Activated gamma-delta T cell treated with Interleukin-2 at 50 U/mL for 16 hours (primary cell): ENCODE measurements at places on chromosomes 3 and 15.
A peak's percentile ranks its signal among the peaks of the same experiment; 100 is the strongest.

DNA sequence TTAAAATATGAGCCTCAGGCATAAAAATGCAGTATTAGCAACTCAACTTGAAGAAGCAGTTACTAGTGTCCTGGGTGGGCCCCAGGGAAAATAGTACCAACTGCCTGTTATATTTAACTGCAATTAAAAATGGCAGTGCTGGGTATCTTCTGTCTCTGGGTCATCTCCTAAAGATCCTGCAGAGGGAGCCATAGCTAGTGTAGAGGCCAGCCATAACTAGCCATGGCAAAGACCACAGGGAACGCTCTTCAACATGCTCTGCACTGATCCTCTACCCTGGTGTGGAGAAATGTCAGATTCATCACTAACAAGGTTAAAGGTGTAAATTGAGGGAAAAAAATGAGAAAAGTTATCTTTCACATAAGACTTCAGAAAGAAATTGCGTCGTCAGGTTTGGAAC, 181.3 kb downstream of the SNRPN start:
- no peak for DNase-seq

- no peak for DNase-seq
These were observed 36.4 kb upstream of the PRR23E start for GRCh38 chr3:127156338-127157050.

DNA sequence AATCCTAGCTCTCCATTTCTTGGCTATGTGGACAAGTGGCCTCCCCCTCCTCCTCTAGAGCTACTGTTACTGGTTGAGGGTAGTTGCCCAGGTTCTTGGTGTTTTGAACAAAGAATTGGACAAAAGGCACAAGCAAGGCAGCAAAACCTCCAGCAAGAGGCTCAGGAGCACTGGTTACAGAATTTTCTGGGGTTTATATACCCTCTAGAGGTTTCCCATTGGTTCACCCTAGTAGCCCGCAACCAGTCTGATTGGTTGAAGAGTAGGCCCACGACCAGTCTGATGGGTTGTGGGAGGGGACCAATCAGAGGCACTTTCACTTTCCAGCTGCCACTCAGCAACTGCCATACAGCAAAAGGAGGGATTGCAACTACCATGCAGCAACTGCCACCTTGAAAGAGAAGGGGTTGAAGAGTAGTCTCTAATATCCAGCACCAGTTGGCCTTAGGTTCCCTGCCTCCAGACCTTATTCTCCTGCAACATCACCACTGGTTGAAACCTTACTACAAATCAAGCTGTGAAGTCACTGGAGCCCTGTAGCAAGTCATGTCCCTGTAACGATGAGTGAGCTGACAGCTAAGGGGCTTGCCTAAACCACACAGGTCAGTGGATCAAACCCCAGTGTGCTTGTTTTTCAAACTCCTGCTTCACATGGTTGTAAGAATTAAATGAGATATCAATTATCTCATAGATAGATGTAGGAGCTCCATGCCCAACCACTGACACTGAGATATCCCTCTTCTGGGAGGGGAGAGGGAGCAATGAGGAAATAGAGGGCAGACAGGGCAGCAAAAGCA, 2.9 kb upstream of the C15orf39 start:
- DNase-seq: no peak

DNA sequence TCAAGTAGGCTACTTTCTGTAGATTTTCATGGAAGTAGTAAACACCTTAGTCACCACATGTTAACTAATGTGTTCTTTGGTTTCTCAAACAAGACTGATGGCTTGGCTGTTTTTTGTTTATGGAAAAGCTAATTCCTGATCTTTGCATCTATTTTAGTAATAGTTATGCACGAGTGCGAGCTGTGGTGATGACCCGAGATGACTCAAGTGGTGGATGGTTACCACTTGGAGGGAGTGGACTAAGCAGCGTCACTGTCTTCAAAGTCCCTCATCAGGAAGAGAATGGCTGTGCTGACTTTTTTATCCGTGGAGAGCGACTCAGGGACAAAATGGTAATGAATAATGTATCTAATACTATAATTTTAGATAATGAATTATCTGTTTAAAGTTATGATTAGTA, 46.6 kb downstream of the SPRED1 start:
- DNase-seq: no peak

DNA sequence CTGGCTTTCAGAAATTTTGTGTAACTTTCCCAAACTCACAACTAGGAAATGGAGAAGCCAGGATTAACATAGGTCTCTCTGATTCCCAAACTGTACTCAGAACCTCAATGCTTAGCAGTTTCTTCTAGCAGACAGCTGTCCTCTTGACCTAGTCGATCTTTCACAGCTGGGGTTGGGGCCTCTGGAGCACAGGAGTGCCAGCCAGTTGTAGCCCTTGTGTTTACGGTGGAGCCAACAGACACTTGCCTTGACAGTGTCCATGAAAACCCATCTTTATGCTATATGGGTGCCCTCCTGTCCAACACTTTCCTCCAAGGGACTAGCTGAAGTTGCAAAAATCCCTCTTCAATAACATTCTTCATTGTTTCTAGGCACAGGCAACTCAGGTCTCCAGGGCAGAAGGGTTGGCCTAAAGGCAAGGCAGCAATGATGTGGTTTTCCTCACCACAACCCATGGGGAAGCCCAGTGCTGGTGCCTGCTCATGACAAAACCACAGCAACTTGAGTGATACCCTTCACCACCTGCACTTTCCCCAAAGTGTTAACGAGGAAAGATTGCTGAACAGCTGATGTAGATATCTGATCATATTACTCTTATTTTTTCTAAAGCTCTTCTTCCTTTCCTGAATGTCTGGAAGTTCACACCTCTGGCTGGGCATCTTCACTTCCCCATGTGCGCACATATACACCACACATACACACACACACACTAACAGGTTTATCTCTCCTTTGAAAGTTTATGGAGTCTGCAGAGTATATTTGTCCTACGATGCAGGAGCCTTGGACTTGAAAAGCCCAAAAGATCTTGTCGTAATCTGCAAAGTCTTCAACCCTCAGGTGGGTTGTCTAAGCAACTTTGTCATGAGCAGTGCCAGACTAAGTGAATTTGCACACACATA, 11.0 kb upstream of the KNG1 start:
- peak; percentile 6 for DNase-seq

GRCh38 chr3:78148986-78149717, 1109.3 kb downstream of the ROBO2 start:
- DNase-seq: no peak

- peak; percentile 31 for DNase-seq
These were observed 50.3 kb downstream of the MED12L start for GRCh38 chr3:151135541-151136337.

DNA sequence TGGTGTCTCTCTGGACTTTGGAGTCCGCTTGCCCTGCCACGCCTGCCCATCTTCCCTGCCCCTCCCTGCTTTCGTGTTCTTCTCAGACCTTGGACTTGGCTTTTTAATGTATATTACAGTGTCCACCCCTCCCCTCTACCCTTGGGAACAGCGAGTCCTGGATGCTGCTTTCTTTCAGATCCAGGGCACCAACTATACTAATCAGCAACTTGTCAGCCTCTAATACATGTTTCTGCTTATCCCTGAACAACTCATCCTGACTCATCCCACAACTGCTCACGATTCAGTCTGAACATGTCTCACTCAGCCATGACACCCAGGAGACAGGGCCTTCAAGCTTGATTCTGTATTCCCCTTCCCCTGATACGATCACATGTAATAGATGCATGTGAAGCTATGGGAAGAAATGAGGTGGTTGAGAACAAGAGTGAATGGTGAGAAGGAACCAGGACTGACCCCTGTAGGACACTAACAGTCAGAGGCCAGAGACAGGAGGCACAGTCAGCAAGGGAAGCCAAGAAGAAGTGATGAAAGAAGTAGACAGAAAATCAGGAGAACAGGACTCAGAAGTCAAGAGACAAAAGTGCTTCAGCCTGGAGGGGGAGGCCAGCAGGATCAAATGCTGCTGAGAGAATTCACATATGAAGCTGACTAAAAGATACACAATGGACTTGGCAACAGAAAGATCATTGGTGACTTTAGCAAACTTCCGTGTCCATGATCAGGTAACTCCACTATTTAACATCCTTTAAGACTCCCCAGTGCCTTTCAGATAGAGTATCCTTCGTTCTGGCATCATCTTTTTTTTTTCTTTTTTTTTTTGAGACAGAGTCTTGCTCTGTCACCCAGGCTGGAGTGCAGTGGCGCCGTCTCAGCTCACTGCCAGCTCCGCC, 35.4 kb downstream of the BCL2L10 start:
- DNase-seq: no peak

DNA sequence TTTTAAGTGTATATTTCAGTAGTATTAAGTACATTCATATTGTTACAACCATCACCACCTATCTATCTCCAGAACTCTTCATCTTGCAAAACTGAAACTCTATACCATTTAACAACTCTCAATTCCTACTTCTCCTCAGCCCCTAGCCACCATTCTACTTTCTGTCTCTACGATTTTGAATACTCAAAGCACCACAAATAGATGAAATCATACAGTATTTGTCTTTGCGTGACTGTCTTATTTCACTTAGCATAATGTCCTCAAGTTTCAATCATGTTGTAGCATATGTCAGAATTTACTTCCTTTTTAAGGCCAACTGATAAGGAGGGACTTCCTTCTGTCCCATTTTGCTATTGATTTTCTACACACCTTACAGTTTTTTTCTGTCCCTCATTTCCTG, 593.3 kb downstream of the FHIT start:
- DNase-seq: no peak

- no peak for DNase-seq
These were observed 2.2 kb downstream of the AADAC start for GRCh38 chr3:151816091-151816604.

DNA sequence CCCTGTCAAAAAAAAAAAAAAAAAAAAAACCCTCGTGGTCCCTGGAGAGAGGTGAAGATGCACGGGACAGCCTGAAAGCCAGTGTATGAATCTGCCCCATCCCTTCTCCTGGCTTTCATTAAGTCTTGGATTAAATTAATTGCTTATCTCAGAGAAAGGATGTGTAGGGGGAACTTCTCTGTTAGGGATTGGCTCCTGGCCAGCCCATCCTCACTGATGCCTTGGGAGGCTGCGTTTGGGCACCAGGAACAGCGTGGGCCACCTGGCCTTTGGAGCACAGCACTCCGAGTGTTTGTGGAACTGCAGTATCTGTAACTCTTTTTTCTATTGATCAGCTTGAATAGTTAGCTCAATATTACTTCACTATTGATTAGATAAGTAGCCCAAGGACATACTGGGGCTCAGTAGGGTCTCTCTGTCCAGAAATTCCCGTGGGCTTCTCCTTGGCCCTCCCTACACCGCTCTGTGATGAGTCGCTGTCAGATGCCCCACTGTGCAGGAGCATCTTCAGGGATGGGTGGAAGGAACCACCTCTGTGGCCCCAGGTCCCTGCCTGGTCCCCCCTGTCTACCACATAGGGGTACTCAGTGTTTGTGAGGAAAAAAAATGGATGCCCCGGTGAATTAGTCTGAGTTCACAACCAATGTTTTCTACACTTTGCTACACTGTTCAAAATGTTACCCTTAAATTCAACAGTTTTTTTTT, 2.0 kb downstream of the PXYLP1 start:
- no peak for DNase-seq

- DNase-seq: no peak
These were observed 33.4 kb downstream of the CDV3 start for GRCh38 chr3:133606902-133607301.

- DNase-seq: no peak
These were observed 10.7 kb upstream of the SLC15A2 start for GRCh38 chr3:121883507-121883906.

DNA sequence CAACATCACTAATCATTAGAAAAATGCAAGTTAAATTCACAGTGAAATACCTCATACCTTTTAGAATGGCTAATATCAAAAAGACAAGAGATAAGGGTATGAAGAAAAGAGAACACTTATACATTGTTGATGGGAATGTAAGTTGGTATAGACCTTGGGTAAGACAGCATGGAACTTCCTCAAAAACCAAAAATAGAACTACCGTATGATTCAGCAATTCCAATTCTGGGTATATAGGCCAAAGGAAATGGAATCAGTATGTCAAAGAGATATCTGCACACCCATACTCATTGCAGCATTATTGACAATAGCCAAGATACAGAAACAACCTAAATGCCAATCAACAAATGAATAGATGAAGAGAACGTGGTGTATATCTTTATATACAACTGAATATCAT, 166.8 kb upstream of the LRRN1 start:
- DNase-seq: no peak
